ENCODE measurements at places on chromosomes 7 and 10.

DNA sequence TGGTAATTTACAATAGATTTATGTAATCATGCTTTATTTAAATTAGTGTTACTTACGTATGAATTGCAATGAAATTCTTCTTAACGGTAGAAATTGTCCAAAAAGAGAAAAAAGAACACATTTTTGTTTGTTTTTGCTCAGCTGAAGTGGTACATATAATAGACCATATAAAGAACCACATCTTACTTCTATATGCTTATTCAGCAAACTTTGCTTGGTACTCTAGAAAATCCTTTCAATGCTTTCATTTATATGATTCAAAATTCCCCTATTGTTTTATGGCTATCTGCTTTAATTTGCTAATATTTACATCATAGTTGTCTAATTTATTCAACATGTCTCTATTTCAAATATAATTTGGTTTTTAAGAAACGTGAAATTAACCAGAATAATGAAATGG lies 903.2 kb downstream of the ANKRD7 start:
- DNase-seq, result no peak

DNA sequence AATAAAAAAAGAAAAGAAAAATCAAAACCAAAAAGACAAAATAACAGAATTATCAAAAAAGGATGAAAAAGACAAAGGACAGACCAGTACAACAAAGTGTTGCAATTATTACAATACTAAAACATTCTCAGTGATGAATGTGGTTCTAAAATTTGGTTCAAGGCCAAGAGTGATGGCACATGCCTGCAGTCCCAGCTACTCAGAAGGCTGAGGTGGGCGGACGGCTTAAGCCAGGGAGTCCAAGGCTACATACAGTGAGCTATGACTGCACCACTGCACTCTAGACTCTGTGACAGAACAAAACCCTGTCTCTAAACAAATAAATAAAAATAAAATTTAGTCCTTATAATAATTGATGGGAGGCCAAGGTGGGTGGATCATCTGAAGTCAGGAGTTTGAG lies 14.5 kb downstream of the BAZ1B start:
- no peak for DNase-seq

- no peak for DNase-seq
Measured at GRCh38 chr10:45199205-45199740, 116.1 kb downstream of the OR13A1 start.

DNA sequence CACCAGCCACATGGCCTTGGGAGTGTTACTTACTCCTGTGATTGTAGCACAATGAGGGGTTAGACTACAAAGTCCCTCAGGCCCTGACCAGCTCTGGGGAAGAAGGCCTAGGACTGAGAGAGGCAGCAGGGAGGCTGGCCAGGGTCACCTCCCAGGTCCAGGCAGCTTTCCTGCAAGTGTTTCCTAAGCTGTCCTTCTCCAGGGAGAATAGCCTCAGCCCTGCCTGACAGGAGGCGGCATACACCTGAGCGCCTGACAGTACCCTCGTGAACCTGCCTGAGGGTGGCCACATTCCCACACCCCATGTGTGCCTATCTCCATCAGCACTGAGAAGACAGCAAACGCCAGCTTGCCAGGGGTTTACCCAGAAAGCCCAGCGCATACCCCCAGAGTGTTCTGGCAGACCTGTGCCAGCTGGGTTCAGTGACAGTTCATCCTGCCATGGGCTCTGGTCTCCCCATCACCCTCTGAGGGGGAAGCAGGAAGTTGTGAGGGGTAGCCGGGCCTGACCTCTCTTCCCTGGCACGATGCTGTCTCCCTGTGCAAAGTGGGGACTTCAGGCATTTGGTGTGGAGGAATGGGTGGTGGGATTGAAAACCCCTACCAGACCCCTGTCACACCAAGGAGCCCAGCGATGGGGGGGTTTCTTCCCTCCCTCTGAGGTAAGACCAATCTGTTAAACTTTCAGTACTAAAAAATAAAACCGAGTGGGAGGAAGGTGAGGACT lies 56.3 kb upstream of the CAMK2B start:
- DNase-seq, result no peak

- DNase-seq, result no peak
Measured at GRCh38 chr7:55437375-55437774, 72.2 kb downstream of the LANCL2 start.

GRCh38 chr7:65974876-65975275 lies 7.1 kb downstream of the GUSB start:
- DNase-seq, result no peak

- DNase-seq, result no peak
Measured at GRCh38 chr7:121940918-121941317, 68.0 kb downstream of the PTPRZ1 start.

GRCh38 chr7:3461923-3462322 lies 160.9 kb downstream of the SDK1 start:
- no peak for DNase-seq

DNA sequence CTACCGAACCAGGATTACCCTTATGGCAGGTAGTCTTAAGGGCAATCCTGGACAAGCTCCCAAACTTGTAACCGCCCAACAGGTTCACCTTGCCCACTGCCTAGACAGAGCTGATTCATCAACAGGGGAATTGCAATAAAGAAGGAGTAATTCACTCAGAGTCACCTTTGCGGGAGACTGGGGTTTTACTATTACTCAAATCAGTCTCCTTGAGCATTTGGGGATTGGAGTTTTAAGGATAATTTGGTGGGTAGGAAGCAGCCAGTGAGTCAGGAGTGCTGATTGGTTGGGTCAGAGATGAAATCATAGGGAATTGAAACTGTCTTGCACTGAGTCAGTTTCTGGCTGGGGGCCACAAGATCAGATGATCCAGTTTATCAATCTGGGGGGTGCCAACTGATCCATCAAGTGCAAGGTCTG lies 25.3 kb downstream of the HK1 start:
- no peak for DNase-seq

DNA sequence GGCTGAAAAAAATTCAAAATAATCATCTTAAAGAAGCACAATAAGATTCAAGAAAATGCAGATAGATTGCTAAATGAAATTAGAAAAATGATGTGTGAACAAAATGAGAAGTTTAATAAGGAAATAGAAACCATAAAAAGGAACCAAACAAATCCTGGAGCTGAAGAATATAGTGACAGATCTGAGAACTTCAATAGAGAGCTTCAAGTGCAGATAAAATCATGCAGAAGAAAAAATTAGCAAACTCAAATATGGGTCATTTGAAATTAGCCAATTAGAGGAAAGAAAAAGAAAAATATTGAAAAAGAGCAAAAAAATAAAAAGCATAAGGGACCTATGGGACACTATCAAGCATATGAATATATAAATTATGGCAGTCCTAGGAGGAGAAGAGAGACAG lies 720.1 kb downstream of the PARD3 start:
- no peak for DNase-seq

GRCh38 chr10:63697956-63698786 lies 177.0 kb downstream of the REEP3 start:
- no peak for DNase-seq

DNA sequence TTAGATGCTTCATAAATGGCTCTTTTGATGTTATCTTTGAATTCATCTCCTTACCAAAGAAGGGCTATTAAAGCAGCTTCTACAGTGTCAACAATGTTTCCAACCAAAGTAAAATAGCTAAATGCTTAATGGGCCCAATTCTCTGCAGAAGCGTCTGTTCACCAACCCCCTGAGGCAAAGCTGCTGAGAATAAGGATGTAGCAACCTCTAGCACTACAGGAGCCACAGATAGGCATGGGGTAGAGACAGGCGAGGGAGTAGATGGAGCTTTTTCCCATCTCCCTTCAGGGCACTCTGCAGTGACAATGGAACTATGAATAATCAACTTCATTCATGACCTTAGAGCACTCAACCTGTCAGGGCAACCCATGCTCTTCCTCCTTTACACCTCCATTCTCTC lies 134.1 kb downstream of the FZD1 start:
- no peak for DNase-seq

DNA sequence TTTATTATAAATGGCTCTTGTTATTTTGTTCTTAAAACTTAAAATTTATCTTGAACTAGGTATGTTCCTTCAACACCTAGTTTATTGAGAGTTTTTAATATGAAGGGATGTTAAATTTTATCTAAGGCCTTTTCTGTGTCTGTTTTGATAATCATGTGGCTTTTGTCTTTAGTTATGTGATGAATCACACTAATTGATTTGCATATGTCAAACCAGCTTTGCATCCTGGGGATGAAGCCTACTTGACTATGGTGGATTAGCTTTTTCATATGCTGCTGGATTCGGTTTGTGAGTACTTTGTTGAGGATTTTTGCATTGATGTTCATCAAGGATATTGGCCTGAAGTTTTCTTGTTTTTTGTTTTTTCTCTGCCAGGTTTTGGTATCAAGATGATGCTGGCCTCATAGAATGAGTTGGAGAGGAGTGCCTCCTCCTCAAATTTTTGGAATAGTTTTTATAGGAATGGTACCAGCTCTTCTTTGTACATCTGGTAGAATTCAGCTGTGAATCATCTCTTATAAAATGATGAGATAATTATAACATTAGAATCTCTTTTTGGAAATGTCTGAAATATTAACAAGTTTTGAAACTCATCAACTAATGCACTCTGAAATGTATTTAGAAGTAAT lies 78.7 kb upstream of the AGR3 start:
- DNase-seq, result no peak

GRCh38 chr7:44917465-44917864 lies 32.1 kb upstream of the PURB start:
- no peak for DNase-seq

- DNase-seq, result no peak
Measured at GRCh38 chr10:110418218-110418617, 79.5 kb upstream of the DUSP5 start.

GRCh38 chr10:126669168-126669567 lies 1.3 kb downstream of the C10orf90 start:
- DNase-seq, result no peak

DNA sequence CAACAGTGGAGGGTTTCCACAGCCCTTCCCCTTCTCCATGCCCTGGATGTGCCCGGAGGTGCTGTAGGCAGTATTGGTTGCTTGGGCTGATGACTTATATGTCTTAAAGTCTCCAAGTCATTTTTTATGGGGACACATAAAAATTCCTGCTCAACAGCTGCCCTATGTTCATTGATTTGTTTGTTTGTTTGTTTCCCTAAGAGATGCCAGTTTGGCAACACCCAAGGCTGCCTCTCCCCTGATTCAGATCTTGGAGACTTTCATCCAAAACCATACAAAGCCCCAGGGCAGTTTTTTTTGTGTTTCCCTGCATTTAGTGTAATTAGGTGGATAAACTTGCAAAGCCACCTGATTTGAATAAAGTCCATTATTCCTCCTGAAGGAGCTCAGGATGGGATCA lies 115.3 kb downstream of the PLPP4 start:
- no peak for DNase-seq

DNA sequence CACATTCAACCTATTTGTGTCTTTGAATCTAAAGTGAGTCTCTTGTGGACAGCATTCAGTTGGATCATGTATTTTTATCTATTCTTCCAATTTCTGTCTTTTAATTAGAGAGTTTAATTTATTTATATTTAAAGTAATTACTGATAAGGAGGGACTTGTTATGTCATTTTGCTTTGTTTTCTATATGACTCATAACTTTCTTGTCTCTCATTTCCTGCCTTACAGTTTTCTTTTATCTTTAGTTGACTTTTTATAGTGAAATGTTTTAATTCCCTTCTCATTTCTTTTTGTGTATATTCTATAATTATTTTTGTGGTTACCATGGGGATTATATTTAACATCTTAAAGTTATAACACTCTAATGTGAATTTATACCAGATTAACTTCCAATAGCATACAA lies 7.3 kb upstream of the ZNF518A start:
- no peak for DNase-seq

GRCh38 chr7:44448922-44449583 lies 41.4 kb downstream of the NUDCD3 start:
- no peak for DNase-seq

All from ACHN (cell line).